Kidney (tissue), 22 donors: ENCODE measurements at places on chromosomes 3 and 15. TPM values are rescaled to one million over a fixed set of nuclear protein-coding genes. Genes with fewer than 3 reads are reported as not detected.

The TUSC7 gene
- polyA plus RNA-seq, result not detected

The GABRG3 gene
- polyA plus RNA-seq, result not detected

The TIGIT gene
- polyA plus RNA-seq, result not detected

The PAQR5 gene
- polyA plus RNA-seq, result 32.7 TPM

The TPRG1 gene
- 0.37 TPM for polyA plus RNA-seq

The GPR62 gene
- 0.41 TPM for polyA plus RNA-seq

The TMC3 gene
- polyA plus RNA-seq, result not detected

The SEMA6D gene
- 12.9 TPM for polyA plus RNA-seq

The RETNLB gene
- polyA plus RNA-seq, result not detected

The PTH1R gene
- polyA plus RNA-seq, result 1,885 TPM

The CLPX gene
- polyA plus RNA-seq, result 18.4 TPM

The CD200R1 gene
- 0.13 TPM for polyA plus RNA-seq

The FAM3D gene
- 0.41 TPM for polyA plus RNA-seq

The GP5 gene
- polyA plus RNA-seq, result not detected

The FAN1 gene
- 11.4 TPM for polyA plus RNA-seq

The SLC24A5 gene
- polyA plus RNA-seq, result not detected

The PDIA5 gene
- polyA plus RNA-seq, result 19.9 TPM

The CAND2 gene
- polyA plus RNA-seq, result 3.9 TPM

The TLR9 gene
- polyA plus RNA-seq, result not detected

The FAM43A gene
- polyA plus RNA-seq, result 5.0 TPM

The C15orf39 gene
- 5.7 TPM for polyA plus RNA-seq

The ITIH1 gene
- not detected for polyA plus RNA-seq

The SEMA3G gene
- polyA plus RNA-seq, result 28.2 TPM

The PRTG gene
- polyA plus RNA-seq, result 0.84 TPM

The STRIT1 gene
- 1.8 TPM for polyA plus RNA-seq

The CTXN2 gene
- polyA plus RNA-seq, result 0.15 TPM

The C3orf18 gene
- polyA plus RNA-seq, result 14.9 TPM

The HCLS1 gene
- polyA plus RNA-seq, result 11.7 TPM

The CMTM8 gene
- 9.6 TPM for polyA plus RNA-seq

The BSN gene
- 0.11 TPM for polyA plus RNA-seq

The GOLGA8M gene
- polyA plus RNA-seq, result 0.95 TPM

The CKMT1B gene
- 9.2 TPM for polyA plus RNA-seq

The FILIP1L gene
- polyA plus RNA-seq, result 5.5 TPM

The FES gene
- polyA plus RNA-seq, result 9.3 TPM

The PIERCE2 gene
- 9.6 TPM for polyA plus RNA-seq

The PIGZ gene
- polyA plus RNA-seq, result 1.4 TPM

The KLHL6 gene
- 0.37 TPM for polyA plus RNA-seq

The CLK3 gene
- 54.1 TPM for polyA plus RNA-seq

The TRIM42 gene
- polyA plus RNA-seq, result not detected

The RNF123 gene
- polyA plus RNA-seq, result 41.7 TPM

The PEX5L gene
- polyA plus RNA-seq, result 0.32 TPM

The NEIL1 gene
- polyA plus RNA-seq, result 22.6 TPM

The PLA2G4E gene
- not detected for polyA plus RNA-seq

The CYP8B1 gene
- 4.3 TPM for polyA plus RNA-seq

The HIGD2B gene
- not detected for polyA plus RNA-seq

The QTRT2 gene
- polyA plus RNA-seq, result 4.7 TPM
